Natural killer cell treated with Interleukin-12 subunit alpha and Interleukin-12 subunit beta and Interleukin-15 and Interleukin-18, amount 100 ng/mL, for 72 hours (primary cell): ENCODE measurements at places on chromosomes 6 and 20.

- DNase-seq, result no peak
Observed at GRCh38 chr6:107386340-107386739, 73.0 kb downstream of the PDSS2 start.

DNA sequence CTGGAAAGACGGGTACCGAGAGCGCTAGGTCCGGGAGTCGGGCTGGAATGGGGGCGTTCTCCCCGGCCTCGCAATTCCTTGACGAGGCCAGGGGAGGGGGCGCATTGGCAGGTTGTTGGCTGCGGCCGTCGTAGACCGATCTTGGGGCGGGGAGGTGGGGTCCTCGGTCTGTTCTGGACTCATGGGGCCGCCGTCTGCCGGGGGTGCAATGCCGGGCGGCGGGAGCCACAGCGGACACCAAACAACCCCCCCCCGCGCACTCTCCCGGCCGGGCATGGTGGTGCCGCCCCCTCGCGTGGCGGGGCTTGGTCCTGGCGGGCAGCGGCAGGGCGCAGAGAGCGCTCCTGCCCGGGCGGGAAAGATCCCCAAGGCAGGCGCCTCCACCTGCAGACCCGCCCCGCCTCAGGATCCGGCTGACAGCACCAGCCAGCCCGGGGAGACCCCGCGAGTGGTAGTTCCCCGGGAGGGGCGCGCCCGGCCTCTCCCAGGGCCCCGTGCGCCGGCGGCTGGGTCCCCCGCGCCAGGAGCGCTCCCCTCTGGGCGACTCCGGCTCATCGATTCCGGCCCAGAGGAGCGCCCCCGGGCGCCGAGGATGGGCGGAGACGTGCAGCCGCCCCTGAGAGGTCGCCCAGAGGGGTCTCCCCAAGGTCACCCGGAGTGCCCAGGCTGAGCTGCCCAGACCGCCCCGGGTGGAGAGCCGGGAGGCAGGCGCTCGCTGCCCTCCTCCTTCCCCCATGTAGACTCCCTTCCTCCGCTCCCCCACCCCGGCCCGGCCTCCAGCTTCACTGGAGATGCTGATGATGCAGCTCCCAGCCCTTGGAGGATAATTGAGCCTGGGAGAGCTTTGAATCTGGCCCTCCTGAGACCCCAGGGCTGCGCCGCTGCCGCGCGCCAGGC lies 709 bp downstream of the PPP1R16B start:
- peak; percentile 66 for DNase-seq

DNA sequence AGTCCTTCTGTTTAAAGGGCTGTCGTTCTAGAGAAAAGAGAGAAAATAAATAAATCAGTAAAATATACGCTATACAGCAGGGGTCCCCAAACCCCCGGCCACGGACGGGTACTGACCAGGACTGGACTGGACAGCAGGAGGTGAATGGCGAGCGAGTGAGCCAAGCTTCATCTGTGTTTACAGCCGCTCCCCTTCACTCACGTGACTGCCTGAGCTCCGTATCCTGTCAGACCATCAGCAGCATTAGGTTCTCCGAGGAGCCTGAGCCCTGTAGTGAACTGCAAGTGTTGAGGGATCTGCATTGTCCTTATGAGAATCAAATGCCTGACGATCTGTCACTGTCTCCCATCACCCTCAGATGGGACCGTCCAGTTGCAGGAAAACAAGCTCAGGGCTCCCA lies 76.5 kb downstream of the ZNF217 start:
- no peak for DNase-seq

DNA sequence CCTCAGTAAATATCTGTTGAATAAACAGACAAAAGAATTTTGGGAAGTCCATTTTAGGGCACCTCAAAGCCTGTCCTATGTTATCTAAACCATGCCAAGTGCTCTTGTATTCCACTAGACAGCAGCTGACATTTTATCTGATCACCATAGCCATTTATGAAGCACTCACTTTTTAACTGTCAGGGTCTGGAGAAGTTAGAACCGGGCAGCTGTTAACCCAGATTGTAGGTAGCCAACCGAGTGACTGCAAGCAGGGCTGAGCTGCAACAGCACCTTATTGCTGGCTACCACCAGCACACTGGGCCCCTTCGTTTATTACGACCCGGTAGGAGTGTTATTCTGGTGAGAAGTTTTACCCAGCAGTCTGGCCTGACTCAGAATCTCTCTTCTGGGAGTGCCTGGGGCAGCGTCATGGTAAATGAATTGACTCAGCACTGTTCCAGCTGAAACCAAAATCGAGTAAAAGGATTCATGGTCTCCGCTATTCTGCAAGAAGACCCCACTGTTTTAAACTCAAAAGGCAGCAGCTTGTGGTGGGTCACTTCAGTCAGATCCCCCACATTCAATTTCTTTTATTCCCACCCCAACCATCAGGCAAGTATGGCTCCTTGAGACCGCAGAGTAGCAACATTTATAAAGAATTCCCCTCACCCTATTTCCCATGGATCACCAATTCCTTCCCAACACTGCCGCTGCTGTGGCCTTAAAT lies 1.7 kb downstream of the UBE2V1 start:
- peak; percentile 72 for DNase-seq

DNA sequence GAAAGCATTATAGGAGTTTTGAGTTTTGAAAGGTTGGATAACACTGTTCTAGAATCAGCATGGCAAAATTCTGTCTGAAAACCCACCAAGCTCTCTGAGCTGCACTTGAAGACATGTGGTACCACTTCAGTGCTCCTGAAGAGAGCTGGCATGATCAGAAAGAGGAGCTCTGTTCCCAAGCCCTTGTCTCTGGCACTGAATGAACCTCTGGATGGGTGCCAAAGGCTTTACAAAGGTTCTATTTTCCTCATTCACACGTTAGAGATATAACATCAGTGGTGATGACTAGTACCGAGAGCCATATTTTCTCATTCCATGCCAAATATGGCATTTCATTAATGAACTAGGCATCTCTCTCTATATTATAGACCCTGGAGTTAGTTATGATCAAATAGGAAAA lies 301.8 kb upstream of the ID4 start:
- no peak for DNase-seq

GRCh38 chr6:37776566-37776965 lies 43.0 kb upstream of the ZFAND3 start:
- DNase-seq, result no peak

- no peak for DNase-seq
Observed at GRCh38 chr6:20571261-20571660, 37.0 kb downstream of the CDKAL1 start.

- no peak for DNase-seq
Observed at GRCh38 chr6:166720856-166721255, 93.8 kb upstream of the RPS6KA2 start.

GRCh38 chr20:61303675-61304074 lies 51.6 kb downstream of the CDH4 start:
- no peak for DNase-seq

DNA sequence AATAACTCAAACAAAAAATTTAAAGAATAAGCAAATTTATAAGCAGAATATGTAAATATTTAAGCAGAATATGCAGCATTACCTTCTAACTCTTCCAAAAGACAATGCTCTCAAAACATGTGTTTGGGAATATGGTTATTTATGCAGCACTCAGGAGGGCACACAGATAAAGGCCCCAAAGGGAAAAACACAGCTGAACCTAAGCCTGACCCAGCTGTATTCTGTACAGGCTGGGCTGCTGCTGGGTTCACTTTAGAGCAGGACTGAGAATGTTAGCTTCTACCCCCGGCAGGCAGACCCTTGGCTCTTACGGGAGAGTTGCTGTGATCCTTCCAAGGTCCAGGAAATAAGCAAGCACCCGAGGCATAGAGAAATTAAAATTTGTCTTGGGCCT lies 37.3 kb downstream of the ABHD12 start:
- DNase-seq, result no peak

GRCh38 chr6:54108271-54108670 lies 3.0 kb upstream of the MLIP start:
- no peak for DNase-seq

- no peak for DNase-seq
Observed at GRCh38 chr6:67541586-67541985, 1093.5 kb upstream of the ADGRB3 start.

GRCh38 chr6:41600499-41601247 lies 37.6 kb upstream of the MDFI start:
- DNase-seq, result no peak

GRCh38 chr20:49894073-49894470 lies 21.3 kb downstream of the SPATA2 start:
- DNase-seq, result no peak

DNA sequence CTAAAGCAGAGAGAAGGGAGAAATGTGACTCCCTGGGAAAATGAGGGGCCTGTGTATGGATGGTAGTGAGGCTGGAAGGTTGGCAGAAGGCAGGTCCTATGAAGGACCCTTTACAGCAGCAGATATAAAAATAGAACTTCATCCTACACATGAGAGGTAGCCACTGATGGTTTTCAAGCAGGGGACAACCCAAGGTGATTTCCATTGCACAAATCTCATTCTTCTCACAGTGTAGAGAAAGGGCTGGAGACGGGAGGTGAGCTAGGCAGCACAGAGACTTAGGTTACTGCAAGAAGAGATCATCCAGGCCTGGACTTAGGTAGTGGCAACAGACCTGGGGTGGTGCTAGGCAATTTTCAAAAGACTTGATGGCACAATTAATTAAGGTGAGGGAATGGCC lies 30.7 kb downstream of the TRAM2 start:
- no peak for DNase-seq

DNA sequence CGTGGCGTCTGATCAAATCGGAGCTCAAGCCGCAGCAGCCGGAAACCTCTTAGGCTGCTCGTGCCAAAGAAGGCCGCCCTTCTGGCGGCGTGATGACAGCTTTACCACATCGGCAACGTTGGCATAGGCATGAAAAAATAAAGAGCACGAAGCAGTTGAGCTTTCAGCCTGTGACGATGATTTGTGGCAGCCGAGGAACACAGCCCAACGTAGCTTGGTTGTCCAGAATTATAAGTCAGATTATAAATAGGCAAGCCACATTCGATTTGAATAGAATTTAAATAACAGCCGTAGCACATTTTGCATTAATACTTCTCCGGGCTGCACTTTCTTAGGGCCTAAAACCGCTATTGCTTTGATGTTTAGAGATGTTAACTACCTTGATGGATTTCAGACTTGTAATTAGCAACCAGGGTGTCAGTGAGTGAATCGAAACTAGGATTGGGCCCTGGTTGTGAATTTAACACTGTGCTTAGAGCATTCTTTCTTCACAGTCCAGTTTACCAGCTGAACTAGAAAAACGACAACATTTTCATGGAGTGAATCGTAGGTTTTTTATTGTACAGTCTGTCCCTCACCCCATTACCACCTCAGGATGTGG lies 864 bp upstream of the BCLAF1 start:
- peak; percentile 82 for DNase-seq

GRCh38 chr6:130858054-130858453 lies 30.8 kb downstream of the SMLR1 start:
- DNase-seq, result no peak

GRCh38 chr20:6866741-6867140 lies 99.3 kb downstream of the BMP2 start:
- no peak for DNase-seq

DNA sequence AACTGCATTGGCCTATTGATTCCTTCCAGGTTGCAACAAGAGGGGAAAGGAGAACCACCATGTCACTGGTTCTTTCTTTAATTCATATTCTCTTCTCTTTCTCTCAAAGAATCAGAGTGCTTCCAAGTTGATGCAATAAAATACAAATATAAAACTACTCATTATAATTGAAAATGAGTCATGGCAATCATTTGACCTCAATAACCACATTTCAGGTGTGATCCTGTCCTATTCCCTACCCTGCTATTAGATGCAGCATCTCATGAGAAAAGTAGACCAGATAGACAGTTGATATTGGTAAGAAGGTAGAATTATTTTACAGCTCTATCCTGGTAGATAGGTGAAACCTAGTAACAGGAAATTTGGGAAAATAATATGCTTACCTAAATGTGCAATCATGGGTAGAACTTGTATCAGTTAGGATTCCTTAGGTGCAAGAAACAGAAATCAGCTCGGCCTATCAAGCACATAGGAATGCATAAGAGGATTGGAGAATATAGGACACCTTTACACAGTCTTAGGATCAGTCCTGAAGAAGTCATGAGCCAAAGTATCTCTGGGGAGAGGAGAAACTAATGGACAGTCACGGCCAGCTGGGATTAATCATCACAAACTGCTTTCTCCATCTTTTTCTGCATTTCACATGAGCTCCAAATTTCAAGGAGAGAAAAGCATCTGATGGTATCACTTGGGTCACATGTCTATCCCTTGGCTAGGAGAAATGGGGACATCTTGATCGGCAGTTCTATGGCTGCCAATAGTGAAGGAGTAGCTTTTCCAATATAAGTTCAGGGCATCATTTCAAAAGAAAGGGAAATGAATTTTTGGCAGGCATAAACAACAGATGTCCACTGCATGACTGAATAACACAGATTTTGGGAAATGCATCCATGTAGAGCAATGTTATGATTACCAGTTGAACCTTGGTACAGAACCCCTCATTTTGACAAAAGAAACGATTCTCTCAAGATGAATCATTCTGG lies 19.3 kb upstream of the RNF146 start:
- no peak for DNase-seq

DNA sequence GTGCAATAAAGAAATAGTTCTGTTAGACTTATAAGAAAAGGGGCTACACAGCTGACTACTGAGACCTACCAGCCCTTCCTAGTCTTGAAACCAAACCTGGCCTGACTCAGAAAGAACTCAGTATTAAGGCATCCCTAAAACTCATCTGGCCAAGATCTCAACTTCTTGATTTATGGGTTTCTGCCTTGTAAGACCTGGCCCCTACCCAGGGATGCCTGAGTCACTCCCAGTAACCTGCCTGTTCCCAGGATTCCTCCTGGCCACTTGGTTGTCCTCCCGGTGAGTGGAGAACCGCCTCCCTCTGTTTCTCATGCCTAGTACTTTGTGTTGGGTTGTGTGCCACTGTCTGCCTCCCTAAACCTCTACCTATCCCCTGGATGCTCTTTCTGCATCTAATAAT lies 189.4 kb upstream of the PREP start:
- no peak for DNase-seq

DNA sequence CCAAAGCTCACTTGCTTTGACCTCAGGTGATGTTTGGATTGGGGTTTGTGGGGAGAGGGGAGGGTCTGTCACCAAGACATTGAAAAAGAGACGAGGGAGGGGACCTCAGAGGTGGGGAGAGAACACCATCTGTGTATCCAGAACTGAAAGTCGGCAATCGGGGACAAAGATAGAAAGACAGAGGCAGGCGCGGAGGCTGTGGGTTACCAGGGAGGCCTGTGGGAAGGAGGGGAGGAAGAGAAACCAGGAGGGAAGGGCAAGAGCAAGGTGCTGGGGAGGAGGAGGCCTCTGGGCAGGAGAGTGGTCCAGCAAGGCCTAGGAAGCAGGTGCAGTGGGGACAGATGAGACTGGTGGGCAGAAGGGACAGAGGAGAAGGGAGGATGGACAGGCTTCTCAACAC lies 211.2 kb downstream of the CDC5L start:
- no peak for DNase-seq

GRCh38 chr6:34154668-34155447 lies 9.0 kb upstream of the GRM4 start:
- no peak for DNase-seq
